Esophagus mucosa (tissue), 1 donor: ENCODE measurements at places on chromosomes 5 and 9. TPM values are rescaled to one million over a fixed set of nuclear protein-coding genes. Genes with fewer than 3 reads are reported as not detected.

DNA sequence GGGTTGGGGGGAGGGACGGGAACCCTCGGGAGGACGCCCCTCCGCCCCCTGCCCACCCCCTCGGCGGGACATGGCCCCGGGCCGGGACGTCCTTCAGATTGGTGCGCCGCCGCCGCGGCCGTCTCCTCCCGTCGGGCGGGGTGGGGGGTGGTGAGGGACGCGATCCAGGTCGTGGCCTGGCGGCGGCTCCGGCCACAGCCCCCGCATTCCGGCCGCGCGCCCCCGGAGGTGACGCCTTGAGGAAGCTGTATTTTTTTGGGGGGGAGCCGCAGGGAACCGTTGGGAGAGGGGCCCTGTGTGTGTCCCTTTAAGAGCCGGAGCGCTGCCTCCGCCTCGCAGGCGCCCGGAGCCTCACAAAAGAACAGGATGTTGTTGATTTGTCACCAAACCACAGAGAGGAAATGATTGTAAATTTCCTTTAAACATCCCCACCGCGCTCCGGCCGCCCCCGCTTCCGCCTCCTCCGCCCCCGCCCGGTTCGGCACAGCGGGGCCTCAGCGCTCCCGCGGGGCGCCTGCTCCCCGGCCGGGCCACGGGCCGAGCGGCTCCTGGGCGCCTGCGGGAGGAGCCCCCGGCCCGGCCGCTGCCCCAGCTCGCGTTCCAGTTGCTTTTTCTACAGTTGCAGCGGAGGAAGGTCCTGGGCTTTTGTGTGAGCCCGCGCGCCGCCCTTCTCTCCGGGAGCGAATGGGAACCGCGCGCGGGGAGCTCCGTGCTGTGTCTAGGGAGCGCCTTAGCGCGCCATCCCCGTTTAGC, 32.1 kb upstream of the SPRY4 start:
- peak; percentile 83 for ATAC-seq

DNA sequence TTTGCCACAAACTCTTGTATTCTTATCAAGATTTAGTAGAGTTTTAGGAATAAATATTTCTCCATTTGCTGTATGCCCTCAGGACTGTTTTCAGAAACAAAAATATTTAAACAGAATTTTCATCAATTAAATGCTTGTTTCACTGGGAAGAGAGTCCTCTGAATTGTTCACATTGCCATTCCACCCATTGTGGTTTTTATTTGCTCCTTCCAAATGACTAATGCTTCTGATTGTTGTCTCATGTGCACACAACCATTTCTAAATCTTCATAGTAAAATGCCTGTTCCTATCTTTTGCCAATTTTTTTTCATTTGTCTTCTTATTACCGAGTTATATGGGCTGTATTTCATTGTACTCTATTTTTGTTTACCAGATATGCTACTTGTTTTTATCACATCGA, 10.6 kb downstream of the MARCOL start:
- no peak for ATAC-seq

Gene GEMIN5
- total RNA-seq = 11.0 TPM

Gene FOXD4
- total RNA-seq = 0.28 TPM

DNA sequence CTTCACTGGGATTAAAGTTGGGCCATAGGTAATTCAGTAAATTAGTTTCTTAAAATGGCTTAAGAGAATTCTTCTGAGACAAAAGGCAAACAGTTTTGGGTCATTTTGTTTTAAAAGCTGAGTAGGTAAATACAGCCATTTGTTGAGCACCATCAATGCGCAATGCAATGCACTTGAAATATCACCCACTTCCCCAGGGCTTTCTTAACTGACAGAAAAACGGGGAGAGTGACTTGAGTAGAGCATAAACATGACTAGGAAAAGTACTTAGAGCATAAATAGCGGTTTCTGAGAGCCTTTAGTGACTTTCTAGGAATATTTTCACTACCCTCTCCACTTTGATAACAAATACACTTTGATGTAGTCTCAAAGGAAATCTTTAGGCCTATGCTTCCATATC, 27.2 kb downstream of the MLANA start:
- no peak for ATAC-seq

Gene SLF1
- 5.0 TPM for total RNA-seq

DNA sequence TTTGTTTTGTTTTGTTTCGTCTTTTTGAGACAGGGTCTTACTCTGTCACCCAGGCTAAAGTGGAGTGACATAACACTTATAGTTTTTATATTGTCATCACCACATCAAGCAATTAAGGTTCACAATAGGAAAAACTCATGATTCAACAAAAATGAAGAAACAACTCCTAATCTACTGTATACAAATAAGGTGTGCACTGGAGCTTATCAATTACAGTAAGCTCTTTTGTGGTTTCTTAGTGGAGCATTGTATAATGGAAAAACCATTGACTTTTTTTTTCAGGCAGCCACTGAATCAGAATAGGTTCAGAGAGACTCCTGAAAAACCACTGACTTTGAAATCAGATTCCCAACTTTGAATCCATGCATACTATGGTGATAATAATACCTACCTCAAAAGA, 10.8 kb upstream of the PLIN2 start:
- ATAC-seq = no peak

Gene OCLN
- 58.1 TPM for total RNA-seq

DNA sequence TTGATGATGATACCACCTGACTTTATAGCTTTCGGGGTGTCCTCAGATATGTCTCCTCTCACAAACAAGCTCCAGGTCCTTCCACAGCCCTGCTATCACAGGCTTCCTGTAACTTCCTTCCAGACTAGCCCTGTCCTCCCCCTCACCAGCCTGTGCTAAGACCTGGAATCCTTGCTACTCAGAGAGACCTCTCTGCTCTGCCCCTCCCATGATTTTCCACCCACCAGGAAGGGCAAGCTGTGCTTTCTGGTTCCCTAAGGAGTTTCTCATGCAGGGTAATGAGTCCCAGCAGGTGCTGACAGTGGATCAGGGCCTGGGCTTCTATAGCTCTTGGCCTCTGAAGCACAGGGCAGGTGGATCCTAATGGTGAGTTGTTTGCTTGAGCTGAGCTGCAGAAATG, 86.9 kb downstream of the AOPEP start:
- ATAC-seq = no peak

- ATAC-seq = peak; percentile 74
Measured at GRCh38 chr9:108565651-108566378, 290.0 kb downstream of the ACTL7B start.

- no peak for ATAC-seq
Measured at GRCh38 chr9:131410044-131410491, 16.2 kb downstream of the PRRC2B start.

GRCh38 chr9:91949392-91949945, 559 bp downstream of the ROR2 start:
- ATAC-seq = peak; percentile 19

DNA sequence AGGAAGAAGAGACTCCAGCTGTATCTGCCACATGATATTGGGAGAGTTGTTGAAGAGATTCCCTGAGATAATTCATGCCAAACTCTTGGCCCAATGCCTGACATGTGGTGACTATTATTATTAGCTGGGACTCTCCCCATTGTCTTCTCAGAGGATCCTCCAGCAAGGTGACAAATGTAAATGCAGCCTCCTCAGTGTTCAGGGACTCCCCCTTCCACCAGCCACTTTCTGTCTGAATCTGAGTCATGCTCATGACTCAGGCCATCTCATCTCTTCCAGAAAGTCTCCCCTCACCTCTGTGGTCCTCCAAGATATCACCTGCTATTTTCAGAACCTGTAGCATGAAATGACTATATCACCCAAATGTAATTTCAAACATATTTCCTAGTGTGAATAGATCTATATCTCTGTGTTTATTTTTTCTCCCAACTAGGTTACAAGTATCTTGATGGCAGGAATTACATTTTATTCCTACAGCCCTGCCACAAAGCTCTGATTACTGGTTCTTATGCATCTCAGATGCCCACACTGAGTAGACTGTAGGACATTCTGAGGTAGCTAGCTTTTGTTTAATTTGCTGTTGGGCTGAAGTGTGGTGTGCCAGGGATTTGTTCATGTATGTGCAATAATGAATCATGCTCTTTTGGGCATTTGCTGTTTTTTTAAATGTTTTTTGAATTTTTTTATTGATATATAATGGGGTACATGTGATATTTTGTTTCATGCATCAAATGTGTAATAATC, 126.6 kb upstream of the IL12B start:
- ATAC-seq = peak; percentile 52

- ATAC-seq = no peak
Measured at GRCh38 chr5:179258922-179259730, 86.1 kb downstream of the ADAMTS2 start.

Gene GRM6
- total RNA-seq = not detected

Gene HMHB1
- total RNA-seq = not detected

DNA sequence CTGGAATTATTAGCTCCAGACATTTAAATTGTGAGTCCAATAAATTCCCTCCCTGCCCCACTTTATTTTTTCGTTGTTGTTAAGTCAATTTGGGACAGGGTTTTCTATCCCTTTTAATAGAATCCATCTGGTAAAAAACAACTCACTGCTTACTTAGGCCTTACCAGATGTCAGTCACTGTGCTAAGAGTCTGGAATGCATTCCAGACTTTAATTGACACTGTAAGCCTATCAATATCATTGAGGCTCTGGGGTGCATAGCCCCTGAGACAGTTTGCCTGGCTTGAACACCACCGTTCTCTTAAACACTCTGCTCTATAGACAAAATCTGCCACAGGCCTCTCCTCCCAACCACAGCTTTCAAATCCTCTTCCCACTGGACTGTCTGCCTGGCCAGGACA, 175.9 kb downstream of the NSG2 start:
- no peak for ATAC-seq

DNA sequence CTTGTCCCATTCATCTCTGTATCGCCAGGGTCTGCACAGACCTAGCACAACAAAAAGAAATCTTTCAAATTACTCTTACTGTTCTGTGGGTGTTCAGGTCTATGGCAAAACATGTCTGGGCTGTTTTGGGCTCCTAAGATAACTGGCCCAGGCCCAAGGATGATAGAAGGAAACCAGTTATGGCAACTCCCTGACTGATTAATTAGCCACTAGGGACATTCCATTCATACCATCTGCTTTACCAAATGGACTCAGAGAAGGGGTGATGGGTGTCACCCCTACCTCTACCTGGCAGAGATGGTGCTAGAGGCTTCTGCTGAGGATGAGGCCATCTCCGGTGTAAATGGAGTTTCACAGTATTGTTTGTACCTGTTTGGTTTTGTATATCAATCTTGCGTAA, 1.9 kb downstream of the SLC31A2 start:
- ATAC-seq = peak; percentile 53

Gene DEPDC1B
- 4.9 TPM for total RNA-seq

- peak; percentile 86 for ATAC-seq
Measured at GRCh38 chr9:121725008-121725775, 73.8 kb downstream of the DAB2IP start.

- ATAC-seq = no peak
Measured at GRCh38 chr5:168734620-168735300, 155.6 kb upstream of the PANK3 start.

DNA sequence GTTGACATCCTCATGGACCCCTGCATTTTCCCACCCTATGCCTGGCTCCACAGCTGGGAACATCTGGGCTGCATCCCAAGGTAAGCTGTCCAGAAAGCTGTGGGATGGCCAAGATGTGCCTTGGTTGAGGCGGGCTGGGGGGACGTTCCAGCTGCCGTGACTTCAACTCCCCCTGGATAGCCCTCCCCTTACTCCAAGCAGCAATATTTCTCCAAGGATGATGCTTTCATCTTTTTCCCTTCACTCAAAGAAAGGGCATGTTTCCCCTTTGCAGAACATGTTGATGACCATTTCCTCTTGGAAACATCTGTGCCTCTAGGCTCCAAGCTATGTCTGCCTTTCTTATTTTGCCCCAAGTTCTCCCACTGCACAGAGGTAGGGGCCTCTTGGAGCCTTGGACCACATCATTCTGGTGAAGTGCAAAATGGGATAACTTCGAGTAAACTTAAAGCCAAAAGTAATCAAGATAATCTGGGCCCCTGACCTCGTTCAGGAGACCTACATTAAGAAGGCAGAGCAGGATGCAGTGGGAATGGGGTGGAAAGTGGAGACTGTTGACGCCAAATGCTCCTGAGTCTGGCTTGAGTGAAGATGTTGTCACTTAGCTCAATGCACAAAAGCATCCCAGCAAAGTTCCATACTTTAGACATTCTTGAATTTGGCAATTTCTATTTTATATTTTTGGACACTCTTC, 175.2 kb downstream of the GAS1 start:
- no peak for ATAC-seq

DNA sequence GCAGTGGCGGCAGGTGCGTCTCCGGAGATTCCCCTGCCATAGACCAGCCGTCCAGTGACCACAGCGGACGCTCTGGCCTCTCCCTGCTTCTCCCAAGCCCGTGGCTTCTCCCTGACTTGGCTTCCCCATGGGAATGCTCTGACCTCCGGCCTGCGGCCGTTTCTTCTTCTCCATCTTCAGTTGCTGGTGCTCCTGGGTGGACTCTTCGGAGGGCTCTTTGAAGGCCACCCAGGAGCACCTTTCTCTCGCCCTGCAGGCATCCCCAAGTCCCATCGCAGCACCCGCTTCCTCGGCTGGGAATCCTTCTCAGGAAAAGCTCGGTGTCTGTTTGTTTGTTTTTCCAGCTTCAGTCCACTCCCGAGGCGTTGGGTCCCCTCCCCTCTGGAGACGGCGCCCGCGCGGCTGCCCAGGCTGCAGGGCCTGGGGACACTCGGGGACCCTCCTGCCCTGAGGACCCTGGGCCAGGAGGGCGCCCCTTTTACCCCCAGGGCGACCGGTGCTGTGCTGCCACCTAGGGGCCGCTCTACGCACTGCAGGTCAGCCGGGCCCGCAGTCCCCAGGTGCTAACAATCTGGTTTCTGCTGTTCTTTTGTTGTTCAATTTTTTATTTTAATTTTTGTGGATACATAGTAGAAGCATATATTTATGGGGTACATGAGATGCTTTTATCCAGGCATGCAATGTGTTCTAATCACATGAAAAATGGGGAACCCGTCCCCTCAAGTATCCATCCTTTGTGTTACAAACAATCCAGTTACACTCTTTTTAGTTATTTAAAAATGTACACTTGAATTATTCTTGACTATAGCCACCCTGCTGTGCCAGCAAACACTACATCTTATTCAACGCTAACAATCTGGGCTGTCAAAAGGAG, 197.9 kb upstream of the ADAMTS16 start:
- peak; percentile 55 for ATAC-seq

DNA sequence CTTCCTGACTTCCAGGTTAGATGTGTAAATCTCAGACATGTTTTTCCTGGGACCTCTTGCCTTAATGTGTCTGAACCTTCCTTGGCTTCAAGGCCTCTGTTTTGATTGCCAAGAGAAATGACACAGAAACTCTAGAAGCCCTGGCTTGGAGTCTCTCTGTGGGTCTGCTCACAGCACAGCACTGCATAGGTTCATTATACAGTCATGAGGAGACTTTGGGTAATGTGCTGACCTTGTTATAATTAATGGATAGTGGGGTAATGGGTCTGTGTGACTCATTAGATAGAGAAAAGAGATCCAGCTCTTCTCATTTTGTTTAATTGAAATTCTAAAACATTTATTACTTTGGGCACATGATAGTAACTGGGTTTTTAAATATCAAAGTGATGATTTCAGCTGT, 175.8 kb upstream of the GLRA1 start:
- no peak for ATAC-seq

DNA sequence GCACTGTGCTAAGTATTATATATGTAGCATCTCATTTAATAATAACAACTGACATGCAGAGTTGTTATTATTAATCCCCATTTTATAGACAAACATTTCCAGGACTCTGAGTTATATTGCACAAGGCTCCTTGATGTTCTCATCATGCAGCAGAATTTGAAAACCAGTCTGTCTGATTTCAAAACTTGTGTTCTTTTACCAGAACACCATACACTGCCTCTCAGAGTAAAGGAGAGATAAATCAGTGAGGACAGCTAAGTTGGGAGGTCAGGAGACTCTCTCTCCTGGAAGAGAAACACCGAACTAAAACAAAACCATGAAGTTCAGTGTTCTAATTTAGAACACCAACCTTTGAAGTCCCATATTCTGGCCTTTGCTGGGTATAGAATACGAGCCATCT, 92.7 kb upstream of the TNC start:
- ATAC-seq = no peak
